Sigmoid colon (tissue), 7 donors: ENCODE measurements at places on chromosomes 4 and X. TPM values are rescaled to one million over a fixed set of nuclear protein-coding genes. Genes with fewer than 3 reads are reported as not detected.

- no peaks in the 10 kb centered on the region for H3K27me3 ChIP-seq
- no peaks in the 10 kb centered on the region for H3K4me1 ChIP-seq
- no peaks in the 10 kb centered on the region for H3K36me3 ChIP-seq
- peak overlapping the region; percentile 99 for H3K27ac ChIP-seq
- no peak for DNase-seq
These were observed 1.1 kb upstream of the ATP11C start for GRCh38 chrX:139933904-139934303.

Gene ITGB1BP2
- 10.7 TPM for total RNA-seq

Gene AKAP14
- total RNA-seq: not detected

Gene TCEAL2
- 10.5 TPM for total RNA-seq

DNA sequence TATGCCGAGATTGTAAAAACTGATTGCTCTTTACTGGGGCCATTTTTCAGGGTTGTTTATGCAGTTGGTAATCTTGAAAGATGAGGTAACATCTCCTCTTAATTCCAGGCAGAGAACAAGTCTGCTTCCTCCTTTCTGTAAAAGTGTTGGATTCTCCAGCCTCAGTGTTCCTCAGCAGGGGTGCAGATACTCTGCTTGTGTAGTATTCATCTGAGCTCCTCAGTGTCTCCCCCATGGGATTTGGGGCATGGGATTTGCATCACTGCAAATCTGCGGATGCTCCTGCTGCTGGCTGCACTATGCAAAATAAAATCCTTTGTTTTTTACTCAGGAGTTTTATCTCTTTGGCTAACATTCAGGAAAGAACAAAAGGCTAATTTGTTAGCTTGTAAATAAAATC is 104.9 kb upstream of the ATP8A1 start:
- no peaks in the 10 kb centered on the region for H3K4me1 ChIP-seq
- H3K36me3 ChIP-seq: no peaks in the 10 kb centered on the region
- DNase-seq: no peak
- H3K27ac ChIP-seq: no peak overlapping the region
- H3K4me3 ChIP-seq: no peak overlapping the region

Gene OPN1MW3
- not detected for total RNA-seq

DNA sequence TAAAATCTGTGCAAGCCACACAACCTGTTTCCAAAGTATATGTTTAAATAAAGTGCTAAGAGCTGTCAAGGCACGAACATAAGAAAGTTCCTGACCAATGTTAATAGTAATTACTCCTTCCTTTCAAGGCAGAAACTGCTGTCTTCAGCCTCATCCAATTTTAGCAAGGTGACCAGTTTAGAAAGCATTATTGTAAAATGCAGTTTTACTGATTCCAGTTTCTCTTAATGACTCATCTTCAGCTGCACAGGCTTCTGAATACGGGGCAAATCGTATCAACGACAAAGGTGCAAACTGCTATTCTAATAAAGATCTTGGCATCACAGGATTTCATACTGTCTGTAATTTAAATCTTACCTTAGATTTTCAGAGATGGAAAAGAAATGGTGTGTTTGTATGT is 87.5 kb downstream of the PPP3CA start:
- no peak overlapping the region for H3K27ac ChIP-seq
- peaks cover 19% of the 10 kb centered on the region for H3K4me1 ChIP-seq
- no peak overlapping the region for H3K4me3 ChIP-seq
- no peaks in the 10 kb centered on the region for H3K36me3 ChIP-seq
- no peaks in the 10 kb centered on the region for H3K27me3 ChIP-seq
- no peak for DNase-seq

Gene TEX13D
- total RNA-seq: not detected

Gene AMBN
- total RNA-seq: not detected

DNA sequence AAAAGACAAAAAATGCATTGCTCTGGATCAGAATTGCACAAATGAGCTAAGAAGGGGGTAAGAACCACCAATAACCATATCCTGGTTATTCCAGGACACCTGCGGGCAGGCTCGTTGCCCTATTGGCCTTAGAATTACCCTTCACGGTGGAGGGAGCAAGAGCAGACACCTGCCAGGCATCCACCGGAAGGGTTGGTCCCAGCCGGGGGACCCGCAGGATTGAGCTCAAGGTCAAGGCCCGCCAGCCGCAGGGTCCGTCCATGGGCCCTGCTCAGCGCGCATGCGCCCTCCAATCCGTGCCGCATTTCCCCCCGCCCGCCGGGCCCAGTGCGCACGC is 575 bp downstream of the SLC25A6 start:
- H3K4me1 ChIP-seq: peaks cover 63% of the 10 kb centered on the region
- no peaks in the 10 kb centered on the region for H3K27me3 ChIP-seq
- no peak for DNase-seq
- H3K27ac ChIP-seq: peak overlapping the region; percentile 99
- H3K36me3 ChIP-seq: peaks cover 40% of the 10 kb centered on the region
- peak overlapping the region; percentile 100 for H3K4me3 ChIP-seq

Gene CXorf65
- total RNA-seq: not detected
